Adrenal gland (tissue), 19 donors: ENCODE measurements at places on chromosomes 2 and 18.

GRCh38 chr2:190996338-190996946, 17.5 kb downstream of the STAT1 start:
- no peak for DNase-seq

GRCh38 chr18:47987388-47987699, 56.9 kb upstream of the SMAD2 start:
- DNase-seq = no peak

DNA sequence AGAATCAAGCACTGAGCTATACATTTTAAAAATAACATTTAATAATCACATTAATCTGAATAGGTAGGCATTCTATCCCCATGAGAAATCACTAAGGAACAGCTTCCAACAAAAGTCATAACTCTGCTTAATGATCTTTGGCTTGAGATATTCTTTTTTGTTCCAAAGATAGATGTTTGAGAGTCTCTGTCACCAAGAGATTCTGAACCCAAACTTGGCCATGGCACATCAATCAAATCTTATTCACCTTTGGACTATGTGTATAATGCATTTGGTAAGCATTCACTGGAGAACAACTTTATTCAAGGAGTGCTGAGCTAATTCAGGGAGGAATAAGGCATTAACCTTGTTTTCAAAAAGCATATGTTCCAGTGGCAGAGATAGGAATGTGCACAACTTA, 743.3 kb downstream of the SLC4A3 start:
- no peak for DNase-seq

- no peak for DNase-seq
These were observed 62.3 kb upstream of the C2orf15 start for GRCh38 chr2:99079226-99079625.
